ENCODE measurements at places on chromosomes 4 and X. TPM values are rescaled to one million over a fixed set of nuclear protein-coding genes. Genes with fewer than 3 reads are reported as not detected.

- no peak overlapping the region for H3K27ac ChIP-seq
- H3K4me1 ChIP-seq = peaks cover 3% of the 10 kb centered on the region
- H3K36me3 ChIP-seq = no peaks in the 10 kb centered on the region
These were observed 136.6 kb downstream of the ARSF start for GRCh38 chrX:3177851-3178250.

The NAA11 gene
- not detected for total RNA-seq

GRCh38 chr4:174365018-174365587 lies 81.4 kb downstream of the CEP44 start:
- no peak overlapping the region for H3K4me3 ChIP-seq
- H3K36me3 ChIP-seq = no peaks in the 10 kb centered on the region
- H3K4me1 ChIP-seq = no peaks in the 10 kb centered on the region

DNA sequence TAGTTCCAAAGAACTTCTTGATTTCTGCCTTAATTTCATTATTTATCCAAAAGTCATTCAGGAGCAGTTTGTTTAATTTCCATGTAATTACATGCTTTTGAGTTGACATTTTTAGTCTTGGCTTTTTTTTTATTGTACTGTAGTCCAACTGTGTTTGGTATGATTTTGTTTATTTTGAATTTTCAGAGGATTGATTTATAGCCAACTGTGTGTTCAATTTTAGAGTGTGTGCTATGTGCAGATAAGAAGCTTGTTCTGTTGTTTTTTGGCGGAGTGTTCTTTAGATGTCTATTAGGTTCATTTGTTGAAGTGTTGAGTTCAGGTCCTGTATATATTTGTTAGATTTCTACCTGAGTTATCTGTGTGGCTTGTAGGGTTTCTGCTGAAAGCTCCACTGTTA lies 533.6 kb downstream of the TRAM1L1 start:
- no peak overlapping the region for H3K4me3 ChIP-seq
- H3K4me1 ChIP-seq = no peaks in the 10 kb centered on the region
- DNase-seq = no peak
- H3K27ac ChIP-seq = no peak overlapping the region

- no peak overlapping the region for H3K4me3 ChIP-seq
- H3K4me1 ChIP-seq = no peaks in the 10 kb centered on the region
- no peaks in the 10 kb centered on the region for H3K36me3 ChIP-seq
- no peak overlapping the region for H3K27ac ChIP-seq
These were observed 85.1 kb upstream of the AP1S2 start for GRCh38 chrX:15939737-15940136.

- H3K4me3 ChIP-seq = no peak overlapping the region
- H3K27ac ChIP-seq = no peak overlapping the region
- H3K36me3 ChIP-seq = no peaks in the 10 kb centered on the region
- peaks cover 4% of the 10 kb centered on the region for H3K4me1 ChIP-seq
- no peaks in the 10 kb centered on the region for H3K27me3 ChIP-seq
- DNase-seq = no peak
These were observed 30.9 kb downstream of the HTT-AS start for GRCh38 chr4:3043282-3044020.

The PASD1 gene
- not detected for total RNA-seq

GRCh38 chrX:150032742-150033141 lies 94.5 kb upstream of the EOLA2 start:
- H3K4me3 ChIP-seq = no peak overlapping the region
- H3K27me3 ChIP-seq = no peaks in the 10 kb centered on the region
- H3K4me1 ChIP-seq = no peaks in the 10 kb centered on the region
- no peak overlapping the region for H3K27ac ChIP-seq
- DNase-seq = no peak

The TCP11X2 gene
- total RNA-seq = 4.7 TPM

The IQSEC2 gene
- 18.1 TPM for total RNA-seq

DNA sequence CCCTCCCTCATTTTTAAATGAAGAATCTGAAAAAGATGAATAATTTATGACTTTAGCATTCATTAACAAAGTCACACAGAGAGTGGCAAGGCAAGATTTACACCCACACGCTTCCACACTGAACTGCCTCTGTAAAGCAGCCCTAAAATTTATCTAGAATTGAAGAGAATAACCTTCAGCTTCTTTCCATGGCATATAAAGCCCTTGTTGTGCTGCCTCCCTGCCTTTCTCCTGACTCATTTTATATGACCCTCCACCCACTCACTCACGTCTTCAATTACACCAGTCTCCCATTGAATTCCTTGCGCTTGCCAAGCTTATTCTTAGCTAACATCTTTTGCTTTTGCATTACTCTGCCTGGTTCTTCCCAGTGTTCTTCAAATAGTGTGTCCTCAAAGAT lies 2649.3 kb downstream of the PCDH7 start:
- no peaks in the 10 kb centered on the region for H3K27me3 ChIP-seq
- peaks cover 1% of the 10 kb centered on the region for H3K4me1 ChIP-seq
- H3K36me3 ChIP-seq = peaks cover 1% of the 10 kb centered on the region

- no peak for DNase-seq
- no peaks in the 10 kb centered on the region for H3K36me3 ChIP-seq
- no peaks in the 10 kb centered on the region for H3K27me3 ChIP-seq
- no peak overlapping the region for H3K4me3 ChIP-seq
- no peak overlapping the region for H3K27ac ChIP-seq
- no peaks in the 10 kb centered on the region for H3K4me1 ChIP-seq
These were observed 10.3 kb upstream of the PLCXD1 start for GRCh38 chrX:270848-271367.

The UNC5C gene
- total RNA-seq = 43.8 TPM

- H3K27me3 ChIP-seq = no peaks in the 10 kb centered on the region
- no peaks in the 10 kb centered on the region for H3K36me3 ChIP-seq
- H3K4me3 ChIP-seq = no peak overlapping the region
- H3K27ac ChIP-seq = no peak overlapping the region
- peaks cover 20% of the 10 kb centered on the region for H3K4me1 ChIP-seq
These were observed 410.6 kb downstream of the HNRNPD start for GRCh38 chr4:81963015-81963762.

DNA sequence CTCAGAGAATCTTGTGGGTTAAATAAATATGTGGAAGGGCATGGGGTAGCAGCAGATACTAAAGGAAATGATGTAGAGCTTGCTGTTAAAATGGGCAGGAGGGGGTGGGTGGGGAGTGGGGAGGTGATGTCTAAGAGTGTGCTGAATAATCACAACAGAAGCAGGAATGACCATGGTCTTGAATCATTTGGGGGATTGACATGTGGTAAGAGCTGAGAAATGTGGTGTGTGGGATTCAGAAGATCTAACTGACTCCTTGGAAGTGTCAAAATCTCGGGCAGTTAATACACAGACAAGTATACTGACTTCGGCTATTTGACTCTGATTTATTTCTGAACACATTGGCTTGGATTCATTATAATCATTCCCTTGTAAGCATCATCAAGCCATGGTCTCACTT lies 6.8 kb downstream of the VGLL1 start:
- no peaks in the 10 kb centered on the region for H3K27me3 ChIP-seq
- no peaks in the 10 kb centered on the region for H3K36me3 ChIP-seq
- no peak for DNase-seq

DNA sequence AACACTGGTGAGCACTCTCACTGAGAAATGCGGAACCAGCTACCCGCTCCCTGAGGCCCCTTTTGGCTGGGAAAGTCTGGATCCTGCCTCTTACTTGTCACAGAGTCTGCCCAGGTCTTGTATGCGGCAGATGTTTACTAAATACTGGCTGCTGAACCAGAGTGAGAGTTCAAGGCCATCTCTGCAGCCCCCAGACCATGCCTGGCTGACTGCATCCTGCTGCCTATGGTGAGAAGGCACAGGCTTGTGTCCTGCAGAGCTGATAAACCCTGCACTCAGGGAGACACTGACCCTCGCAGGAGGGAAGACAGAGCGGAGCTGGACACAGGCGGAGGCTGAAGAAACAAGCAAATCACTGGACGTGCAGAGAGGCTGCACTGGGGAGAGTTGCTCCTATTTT lies 46.5 kb downstream of the JAKMIP1 start:
- H3K36me3 ChIP-seq = no peaks in the 10 kb centered on the region
- H3K27me3 ChIP-seq = peaks cover 30% of the 10 kb centered on the region
- no peak for DNase-seq
- H3K4me3 ChIP-seq = no peak overlapping the region

GRCh38 chr4:123480706-123481418 lies 84.3 kb downstream of the SPRY1 start:
- H3K27ac ChIP-seq = peak overlapping the region; percentile 26
- no peaks in the 10 kb centered on the region for H3K27me3 ChIP-seq
- H3K36me3 ChIP-seq = no peaks in the 10 kb centered on the region

- no peaks in the 10 kb centered on the region for H3K36me3 ChIP-seq
- DNase-seq = no peak
- no peak overlapping the region for H3K27ac ChIP-seq
- H3K4me1 ChIP-seq = no peaks in the 10 kb centered on the region
These were observed 24.1 kb downstream of the FRMPD4 start for GRCh38 chrX:12162420-12162819.

GRCh38 chr4:89285745-89286144 lies 21.9 kb downstream of the GPRIN3 start:
- no peak overlapping the region for H3K4me3 ChIP-seq
- peaks cover 21% of the 10 kb centered on the region for H3K4me1 ChIP-seq
- H3K36me3 ChIP-seq = peaks cover 6% of the 10 kb centered on the region
- H3K27me3 ChIP-seq = no peaks in the 10 kb centered on the region
- DNase-seq = no peak
- no peak overlapping the region for H3K27ac ChIP-seq

- H3K4me1 ChIP-seq = no peaks in the 10 kb centered on the region
- no peaks in the 10 kb centered on the region for H3K27me3 ChIP-seq
- no peaks in the 10 kb centered on the region for H3K36me3 ChIP-seq
- no peak for DNase-seq
These were observed 707.8 kb downstream of the STIM2 start for GRCh38 chr4:27568236-27568951.
